ENCODE measurements at places on chromosomes 4 and X. TPM values are rescaled to one million over a fixed set of nuclear protein-coding genes. Genes with fewer than 3 reads are reported as not detected.

The SAGE1 gene
- not detected for total RNA-seq

The RAB9B gene
- total RNA-seq = 5.4 TPM

The MAP3K15 gene
- 1.4 TPM for total RNA-seq

The CT45A5 gene
- not detected for total RNA-seq

The IL3RA gene
- total RNA-seq = 1.8 TPM

The MXRA5 gene
- 5.3 TPM for total RNA-seq

The FAM13A gene
- 29.3 TPM for total RNA-seq

The RTL3 gene
- total RNA-seq = not detected

The LINC00632 gene
- total RNA-seq = 14.2 TPM

The HSFX2 gene
- not detected for total RNA-seq

The CXCR3 gene
- total RNA-seq = 0.34 TPM

The TNIP3 gene
- 0.60 TPM for total RNA-seq

The CT55 gene
- total RNA-seq = not detected

The PCDH10 gene
- total RNA-seq = 5.2 TPM

The BTC gene
- 0.24 TPM for total RNA-seq

The PRSS12 gene
- 0.35 TPM for total RNA-seq

The USP26 gene
- total RNA-seq = not detected

The ERAS gene
- total RNA-seq = not detected

The HHIP gene
- total RNA-seq = 1.1 TPM

The ZCCHC18 gene
- total RNA-seq = 5.4 TPM

The STPG2 gene
- total RNA-seq = 1.3 TPM

The COL25A1 gene
- total RNA-seq = 0.77 TPM

The CISD2 gene
- total RNA-seq = 22.7 TPM

The MGAT4D gene
- not detected for total RNA-seq

The LPAR4 gene
- total RNA-seq = 1.3 TPM

The SULT1E1 gene
- 0.46 TPM for total RNA-seq
